ENCODE measurements at places on chromosomes 5 and 9.
A peak's percentile ranks its signal among the peaks of the same experiment; 100 is the strongest.

GRCh38 chr9:72925891-72926290 lies 27.0 kb downstream of the ALDH1A1 start:
- no peak for DNase-seq

DNA sequence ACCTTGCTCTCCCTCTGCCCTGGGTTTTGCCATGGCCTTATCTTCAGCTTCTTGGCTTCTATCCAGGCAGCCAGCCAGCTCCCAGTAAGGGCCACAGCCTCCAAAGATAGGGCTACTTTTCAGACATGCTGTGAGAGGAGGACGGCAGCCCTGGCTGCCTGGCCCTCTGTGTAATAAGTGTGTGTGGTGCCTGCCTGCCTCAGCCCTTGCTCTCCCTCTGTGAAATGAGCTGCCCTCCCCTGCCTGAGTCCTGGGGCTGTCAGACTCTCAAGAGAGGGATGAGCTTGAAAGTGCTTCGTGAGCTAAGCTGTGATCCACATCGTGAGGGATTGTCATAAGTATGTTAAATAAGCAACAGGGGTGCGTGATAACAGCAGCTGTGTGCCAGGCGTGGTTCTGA lies 8.1 kb downstream of the NDST1 start:
- no peak for DNase-seq

DNA sequence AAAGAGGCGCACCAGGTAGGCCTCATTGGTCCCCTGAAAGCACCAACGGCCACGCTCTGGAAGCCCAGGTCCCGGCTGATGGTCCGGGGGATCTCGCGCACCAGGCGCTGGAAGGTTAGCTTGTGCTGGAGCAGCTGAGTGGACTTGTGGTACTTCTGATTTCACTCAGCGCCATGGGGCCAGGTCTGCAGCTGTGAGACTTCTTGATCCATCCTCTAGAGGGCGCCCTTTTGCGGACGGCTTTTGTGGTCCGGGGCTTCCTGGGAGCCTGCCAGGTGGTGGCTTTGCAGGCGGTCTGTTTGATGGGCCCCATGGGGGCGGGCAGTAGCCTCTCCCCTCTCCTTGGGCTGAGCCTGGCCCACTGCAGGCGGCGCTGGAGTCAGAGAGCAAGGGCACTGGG lies 10.4 kb downstream of the TAF11L12 start:
- no peak for DNase-seq

DNA sequence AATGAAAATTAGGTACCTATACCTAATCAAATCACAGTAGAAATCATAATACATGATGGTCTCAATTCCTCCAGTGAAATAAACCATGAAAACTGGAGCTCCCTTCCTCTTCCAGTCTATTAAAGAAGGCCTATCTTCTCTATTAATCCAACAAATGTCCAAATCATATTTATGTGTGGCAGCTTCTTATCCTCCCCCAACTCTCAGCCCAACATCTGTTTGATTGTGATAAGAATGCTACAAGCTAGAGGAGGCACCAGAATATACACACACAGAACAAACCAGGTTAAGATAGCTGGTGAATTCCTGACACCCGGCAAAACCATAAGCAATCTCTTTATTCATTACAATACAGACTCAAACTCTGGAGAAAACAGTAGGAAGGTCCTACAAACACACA lies 110.8 kb downstream of the FBXL17 start:
- no peak for DNase-seq

DNA sequence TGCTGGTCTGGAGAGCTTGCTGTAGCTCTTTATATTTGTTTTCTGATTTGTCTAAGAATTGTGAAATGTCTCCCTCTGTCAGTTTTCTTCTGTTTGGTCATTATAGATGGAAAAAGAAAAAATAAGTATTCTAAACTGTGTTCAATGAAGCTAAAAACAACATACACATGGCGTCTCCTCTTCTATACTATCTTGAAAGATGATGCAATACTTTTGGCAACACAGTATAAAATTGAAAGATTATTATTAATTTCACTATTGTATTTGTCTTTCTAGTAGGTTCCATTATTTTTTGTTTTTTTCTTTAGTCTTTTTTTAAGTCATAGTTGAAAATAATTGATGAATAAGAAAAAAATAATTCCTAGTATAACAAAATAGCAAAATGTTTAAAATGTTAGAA lies 22.5 kb downstream of the CCDC192 start:
- DNase-seq = no peak

GRCh38 chr5:178436326-178436940 lies 153.8 kb downstream of the COL23A1 start:
- no peak for DNase-seq

DNA sequence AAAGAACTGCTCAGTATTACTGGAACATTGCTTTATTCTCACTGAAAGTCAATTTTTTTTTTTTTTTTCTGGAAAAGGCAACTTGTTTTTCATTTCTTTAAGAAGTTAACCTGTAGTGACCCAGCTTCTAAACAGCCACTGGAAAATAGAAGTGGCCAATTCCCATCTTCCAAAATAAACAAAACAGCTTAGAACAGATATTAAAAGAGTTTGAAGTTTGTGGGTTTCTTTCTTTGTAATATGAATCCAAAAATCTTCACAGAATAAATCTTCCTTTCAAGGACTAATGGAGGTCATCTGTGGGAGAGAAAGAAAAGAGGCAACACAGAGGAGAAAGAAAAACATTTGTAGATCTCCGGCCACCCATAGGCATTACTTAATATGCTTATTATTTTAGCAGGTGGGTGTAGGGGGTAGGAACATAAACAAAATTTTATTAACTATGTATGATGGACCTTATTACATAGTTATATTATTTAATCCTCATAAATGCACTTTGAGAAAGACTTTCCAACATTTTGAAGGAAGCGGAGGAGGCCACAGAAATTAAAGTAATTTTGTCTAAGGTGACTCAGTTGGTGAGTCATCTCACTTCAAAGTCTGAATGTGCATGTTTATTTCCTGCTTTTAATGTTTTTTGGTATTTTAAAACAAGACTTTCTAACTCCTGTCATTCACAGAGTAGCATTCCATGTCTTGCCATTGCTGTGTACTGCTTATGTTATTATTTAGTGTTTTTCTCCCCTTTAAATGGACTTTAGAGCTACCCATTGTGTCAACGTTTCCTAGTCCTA lies 1791.8 kb upstream of the WWC1 start:
- DNase-seq = no peak

GRCh38 chr5:178291161-178291561 lies 58.6 kb upstream of the PHYKPL start:
- DNase-seq = no peak

GRCh38 chr5:10935536-10935935 lies 174.5 kb upstream of the DAP start:
- DNase-seq = no peak

GRCh38 chr5:112228667-112229066 lies 190.4 kb downstream of the EPB41L4A start:
- DNase-seq = peak; percentile 1

GRCh38 chr9:122197426-122197825 lies 31.3 kb downstream of the LHX6 start:
- peak; percentile 55 for DNase-seq

DNA sequence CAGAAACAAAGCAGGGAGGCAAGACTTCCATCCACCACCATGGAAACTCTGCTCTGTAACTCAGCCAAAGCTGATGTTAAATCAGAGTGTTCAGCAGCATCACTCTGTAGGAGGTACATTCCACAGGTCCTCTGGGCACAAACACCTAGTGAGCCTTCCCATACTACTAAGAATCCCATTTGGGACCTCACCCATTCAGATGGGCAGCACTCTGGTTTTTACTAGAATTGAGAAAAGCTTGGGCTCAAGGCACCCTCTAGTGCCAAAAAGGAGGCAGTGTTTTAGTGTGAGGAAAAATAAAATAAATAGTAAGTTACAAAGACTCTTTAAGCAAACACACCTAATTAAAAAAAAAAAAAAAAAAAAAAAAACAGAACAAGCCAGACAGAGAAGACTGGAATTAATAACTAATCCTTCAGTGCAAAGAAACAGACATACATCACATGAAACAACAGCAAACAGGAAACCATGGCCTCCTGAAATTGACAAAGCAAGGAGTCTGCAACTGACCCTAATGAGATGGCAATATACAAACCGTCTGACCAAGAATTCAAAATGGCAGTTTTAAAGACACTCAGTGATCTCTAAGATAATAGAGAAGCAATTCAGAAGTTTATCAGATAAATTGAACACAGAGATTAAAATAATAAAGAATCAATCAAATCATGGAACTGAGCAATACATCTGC lies 159.5 kb downstream of the GNA14 start:
- no peak for DNase-seq

- no peak for DNase-seq
Measured at GRCh38 chr5:52708463-52708862, 79.3 kb upstream of the ITGA1 start.

DNA sequence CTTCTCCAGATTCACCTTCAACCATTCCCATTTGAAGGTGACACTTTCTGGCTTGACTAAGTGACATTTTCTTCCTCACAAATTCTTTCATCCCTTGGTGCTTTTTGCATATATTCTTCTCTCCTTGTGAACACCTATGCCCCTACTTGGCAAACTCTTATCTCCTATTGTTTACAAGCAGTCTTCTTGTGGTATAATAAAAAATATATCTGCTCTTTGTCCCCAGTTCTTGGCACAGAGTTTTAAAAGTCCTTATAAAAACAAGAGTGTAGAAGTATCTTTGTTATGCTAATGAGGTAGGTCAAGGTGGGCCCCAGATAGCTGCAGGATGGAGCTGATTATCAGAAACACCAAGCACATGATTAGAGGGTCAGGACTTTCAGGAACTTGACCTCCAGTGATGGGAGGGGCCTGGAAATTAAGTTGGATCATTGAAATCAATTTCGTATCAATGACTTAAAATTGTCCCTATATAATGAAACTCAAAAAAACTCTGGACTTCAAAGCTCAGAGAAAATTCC lies 38.0 kb downstream of the TMEM161B start:
- no peak for DNase-seq

DNA sequence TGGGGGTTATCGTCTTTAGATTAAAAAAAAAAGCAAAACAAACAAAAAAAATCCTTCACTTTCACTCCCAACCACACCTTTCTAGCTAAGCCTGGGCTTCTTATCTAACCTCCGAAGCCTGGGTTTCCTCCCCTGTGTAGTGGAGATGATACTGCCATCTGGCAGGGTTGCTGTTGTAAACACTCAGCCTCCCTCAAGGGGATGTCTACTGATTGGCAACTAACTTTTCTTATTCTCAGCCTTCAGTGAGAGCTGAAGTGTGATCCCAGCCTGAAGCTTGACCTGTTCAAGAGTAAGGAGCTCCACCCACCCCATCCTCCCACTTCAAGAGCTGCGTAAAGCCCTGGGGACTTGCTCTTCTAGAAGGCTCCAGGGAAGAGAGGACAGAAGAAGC lies 21.5 kb upstream of the WWC1 start:
- DNase-seq = peak; percentile 6

DNA sequence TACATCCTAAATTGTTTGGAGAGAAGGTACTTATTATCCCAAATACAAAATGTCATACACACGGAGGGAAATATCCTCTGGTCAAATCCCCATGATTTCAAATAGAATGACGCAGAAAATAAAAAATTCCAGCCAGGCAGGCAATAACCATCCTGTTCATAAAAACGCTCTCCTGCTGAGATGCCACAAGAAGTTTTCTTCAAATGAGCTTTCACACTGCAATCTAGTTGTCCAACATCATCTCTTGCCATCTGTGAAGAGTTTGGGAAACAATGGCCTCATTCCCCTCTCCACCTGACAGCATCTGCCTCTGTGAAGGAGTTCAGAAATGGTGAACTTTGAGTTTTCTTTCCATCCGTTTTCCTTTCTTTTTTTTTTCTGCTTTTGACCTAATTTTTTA lies 83.3 kb upstream of the SLC30A5 start:
- no peak for DNase-seq

- DNase-seq = no peak
Measured at GRCh38 chr5:124410539-124411488, 335.6 kb downstream of the ZNF608 start.

DNA sequence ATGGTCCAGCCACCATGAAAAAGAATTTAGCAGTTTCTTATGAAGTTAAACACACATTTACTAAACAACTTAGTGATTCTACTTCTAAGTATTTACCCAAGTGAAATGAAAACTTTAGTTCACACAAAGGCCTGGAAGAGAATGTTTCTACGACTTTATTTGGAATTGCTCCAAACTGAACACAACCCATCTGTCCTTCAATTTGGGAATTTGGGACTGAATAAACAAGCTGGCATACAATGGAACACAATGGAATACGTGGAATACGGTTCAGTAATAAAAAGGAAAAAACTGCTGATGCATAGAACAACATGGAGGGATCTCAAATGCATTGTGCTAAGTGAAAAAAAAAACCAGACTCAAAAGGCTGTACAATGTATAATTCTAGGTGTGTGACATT lies 44.6 kb upstream of the BASP1 start:
- no peak for DNase-seq

DNA sequence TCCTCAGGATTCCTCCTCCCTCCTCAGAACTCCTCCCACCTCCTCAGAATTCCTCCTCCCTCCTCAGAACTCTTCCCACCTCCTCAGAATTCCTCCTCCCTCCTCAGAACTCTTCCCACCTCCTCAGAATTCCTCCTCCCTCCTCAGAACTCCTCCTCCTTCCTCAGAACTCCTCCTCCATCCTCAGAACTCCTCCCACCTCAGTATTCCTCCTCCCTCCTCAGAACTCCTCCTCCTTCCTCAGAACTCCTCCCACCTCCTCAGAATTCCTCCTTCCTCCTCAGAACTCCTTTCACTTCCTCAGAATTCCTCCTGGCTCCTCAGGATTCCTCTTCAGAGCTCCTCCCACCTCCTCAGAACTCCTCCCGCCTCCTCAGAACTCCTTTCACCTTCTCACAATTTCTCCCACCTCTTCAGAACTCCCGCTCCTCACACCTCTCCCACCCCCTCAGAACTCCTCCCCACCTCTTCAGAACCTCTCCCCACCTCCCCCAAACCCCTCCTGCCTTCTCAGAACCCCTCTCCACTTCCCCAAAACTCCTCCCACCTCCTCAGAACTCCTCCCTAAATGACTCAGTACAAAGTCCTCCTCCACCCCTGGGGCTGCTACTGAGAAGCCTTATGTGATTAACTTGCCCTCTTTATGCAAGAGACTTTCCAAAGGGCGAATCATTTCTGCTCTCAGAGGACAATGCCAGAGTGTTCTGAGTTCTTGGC lies 23.2 kb downstream of the SLC46A2 start:
- no peak for DNase-seq

GRCh38 chr5:167511276-167511675 lies 780.2 kb upstream of the WWC1 start:
- no peak for DNase-seq

DNA sequence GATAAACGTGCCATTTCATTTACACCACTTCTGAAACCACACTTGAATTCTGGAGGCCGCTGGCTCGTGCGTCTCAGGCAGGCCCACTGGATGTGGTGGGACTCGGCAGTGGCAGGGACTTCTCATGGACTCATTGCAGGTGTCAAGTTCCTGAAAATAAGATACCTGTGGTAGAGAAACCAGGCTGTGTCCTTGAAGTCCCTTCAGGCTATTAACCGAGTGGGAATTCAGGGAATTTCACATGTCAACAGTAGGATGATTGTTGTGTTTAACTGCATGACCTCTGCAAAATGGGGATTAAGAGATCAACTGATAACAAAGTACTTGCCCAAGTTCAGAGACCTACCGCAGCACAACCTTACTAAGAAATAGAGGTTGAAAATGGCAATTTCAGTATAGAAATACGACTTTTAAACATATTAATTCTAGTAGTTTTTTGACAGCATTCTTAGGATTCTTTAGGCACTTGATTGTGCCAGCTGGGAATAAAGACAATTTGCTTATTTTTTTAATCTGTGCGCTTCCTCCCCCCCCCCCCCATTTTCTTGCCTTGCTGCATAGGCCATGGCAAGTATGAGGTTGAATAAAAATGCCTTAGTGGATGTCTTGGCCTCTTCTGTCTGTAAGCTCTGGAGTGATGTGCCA lies 26.8 kb downstream of the TRIP13 start:
- no peak for DNase-seq

All from NCI-H510A (cell line).